ENCODE measurements at places on chromosomes 11 and 22. TPM values are rescaled to one million over a fixed set of nuclear protein-coding genes. Genes with fewer than 3 reads are reported as not detected.

GRCh38 chr11:95337972-95338429 lies 107.0 kb upstream of the SESN3 start:
- DNase-seq, result no peak

DNA sequence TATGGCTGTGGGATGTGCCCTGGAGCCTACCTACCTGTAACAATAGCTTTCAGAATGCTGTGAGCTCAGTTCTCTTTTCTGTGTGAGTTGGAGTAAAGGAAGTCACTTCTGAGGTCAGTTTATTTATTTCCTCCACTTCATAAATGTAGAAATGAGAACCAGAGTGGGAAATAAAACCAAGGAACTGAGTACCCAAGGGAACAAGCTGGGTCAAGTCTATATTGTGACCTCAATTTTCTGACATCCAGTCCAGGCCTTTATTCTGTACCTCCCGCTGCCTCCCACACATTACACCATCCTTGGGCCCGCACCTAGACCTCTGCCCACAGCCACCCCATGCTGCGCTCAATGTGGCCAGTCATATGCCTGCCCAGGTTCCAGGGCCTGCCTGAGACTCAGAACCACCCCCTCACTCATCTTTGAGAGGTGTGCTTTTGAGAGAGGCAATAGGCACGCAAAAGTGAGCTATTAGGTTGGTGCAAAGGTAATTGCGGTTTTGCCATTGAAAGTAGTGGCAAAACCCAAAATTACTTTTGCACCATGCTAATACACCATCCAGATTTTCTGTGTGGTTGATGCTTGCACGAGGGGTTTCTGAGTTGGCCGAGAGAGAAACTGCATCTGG lies 9.8 kb downstream of the MS4A6E start:
- DNase-seq, result no peak

DNA sequence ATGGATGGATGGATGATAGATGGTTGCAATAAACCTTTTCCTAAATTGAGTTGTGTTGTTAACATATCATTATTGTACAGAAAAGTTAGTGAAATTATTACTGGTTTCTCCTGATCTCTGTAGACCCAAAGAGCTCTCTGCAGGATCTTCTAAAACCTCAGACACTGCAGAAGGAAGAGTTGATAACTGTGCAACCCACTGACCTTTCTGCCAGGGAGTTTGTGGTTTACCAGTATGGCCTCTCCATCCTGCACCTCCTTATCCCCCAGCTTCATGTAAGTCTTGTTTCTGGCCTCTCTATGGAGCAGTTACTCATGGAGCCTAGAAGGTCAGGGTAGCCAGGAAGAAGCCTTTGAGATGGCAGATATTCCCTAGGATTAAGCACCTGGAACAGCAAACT lies 45.6 kb downstream of the BTG4 start:
- no peak for DNase-seq

DNA sequence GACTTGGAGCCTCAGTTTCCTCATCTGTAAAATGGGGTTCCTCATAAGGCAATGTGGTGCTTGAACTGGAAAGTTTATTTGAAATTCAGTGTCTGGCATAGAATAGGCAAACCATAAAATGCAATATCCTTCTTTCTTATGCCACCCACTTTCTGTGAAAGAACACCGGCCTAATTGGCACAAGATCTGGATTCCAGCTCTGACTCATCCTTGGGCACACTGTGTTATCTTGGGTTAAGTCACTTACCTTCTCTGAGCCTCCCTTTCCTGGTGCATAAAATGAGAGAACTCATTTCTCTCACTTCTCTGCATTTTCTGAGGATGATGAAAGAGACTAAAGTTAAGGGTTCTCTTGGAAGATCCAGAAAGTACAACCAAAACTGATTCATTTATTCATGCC lies 5.1 kb downstream of the INSC start:
- no peak for DNase-seq

- peak; percentile 51 for DNase-seq
Measured at GRCh38 chr11:68120273-68121066, 718 bp downstream of the CHKA start.

GAL3ST1 gene
- 0.06 TPM for polyA plus RNA-seq

YPEL4 gene
- 0.06 TPM for polyA plus RNA-seq

WT1 gene
- not detected for polyA plus RNA-seq

RAG2 gene
- polyA plus RNA-seq, result not detected

Measured in endothelial cell of umbilical vein (primary cell).